ENCODE measurements at places on chromosomes 12 and 14.

DNA sequence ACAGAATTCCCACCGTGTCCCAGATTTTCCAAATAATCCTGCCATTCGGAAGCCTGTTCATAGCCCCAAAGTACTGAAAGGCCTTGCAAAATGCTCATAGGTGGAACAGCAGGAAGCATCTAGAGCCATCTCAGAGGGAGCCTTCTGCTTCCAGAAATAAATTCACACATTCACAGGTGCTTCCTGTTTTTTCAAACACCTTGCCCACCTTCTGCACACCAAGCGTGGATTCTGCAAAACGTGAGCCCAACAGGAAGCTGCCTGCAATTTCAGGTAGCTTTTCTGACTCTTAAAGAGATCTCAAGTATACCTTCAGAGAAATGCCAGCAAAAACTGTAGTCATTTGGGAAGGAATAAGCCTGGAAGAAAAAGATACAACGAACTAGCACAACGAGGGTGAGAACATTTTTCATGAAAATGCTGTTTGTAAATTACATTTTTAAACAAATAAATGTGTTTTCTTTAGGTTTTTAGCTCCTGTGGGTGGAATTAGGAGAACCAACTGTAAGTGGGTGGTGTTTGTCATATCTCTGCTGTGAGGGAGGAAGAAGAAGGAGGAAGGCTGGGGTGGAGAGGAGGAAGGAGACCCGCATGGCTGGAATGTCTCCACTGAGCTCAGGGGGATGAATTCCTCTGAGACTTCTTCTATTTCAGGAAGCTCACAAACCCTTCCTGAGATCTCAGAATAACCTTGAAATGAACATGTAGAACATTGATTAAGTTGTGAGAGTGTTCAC, at the start of gene IFNG-AS1:
TSS of gene IFNG-AS1 (plus strand) at position 264 of the 737 bp plus-strand sequence.
- DNase-seq: no peak

DNA sequence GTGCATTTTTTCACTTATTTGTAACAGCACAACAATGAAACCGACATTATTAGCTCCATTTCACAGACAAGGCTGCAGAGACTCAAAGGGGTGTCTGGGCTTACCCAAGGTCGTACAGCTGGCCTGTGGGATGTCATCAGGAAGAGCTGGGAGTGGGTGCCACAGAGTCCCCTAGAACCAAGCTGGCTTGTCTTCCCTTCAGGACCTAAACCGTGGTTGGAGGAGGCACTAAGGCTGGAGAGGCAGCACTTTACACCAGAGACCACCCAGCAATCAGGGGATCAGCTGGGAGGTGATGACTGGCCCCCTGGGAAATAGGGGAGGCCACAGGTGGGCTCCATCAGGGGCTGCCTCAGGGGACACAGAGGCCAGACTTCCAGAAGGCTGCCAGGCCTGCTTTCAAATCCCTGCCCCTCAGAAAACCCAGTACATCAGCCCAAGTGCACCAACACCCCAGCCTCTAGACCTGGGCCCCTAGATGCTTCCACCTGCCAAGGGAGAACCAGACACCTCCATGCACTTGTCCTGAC, 28.3 kb downstream of the DIO3 start:
- DNase-seq: no peak

GRCh38 chr12:5017638-5018348, 25.9 kb upstream of the KCNA5 start:
- DNase-seq: no peak

GRCh38 chr12:52741375-52742195, 35.6 kb downstream of the KRT76 start:
- peak; percentile 65 for DNase-seq

DNA sequence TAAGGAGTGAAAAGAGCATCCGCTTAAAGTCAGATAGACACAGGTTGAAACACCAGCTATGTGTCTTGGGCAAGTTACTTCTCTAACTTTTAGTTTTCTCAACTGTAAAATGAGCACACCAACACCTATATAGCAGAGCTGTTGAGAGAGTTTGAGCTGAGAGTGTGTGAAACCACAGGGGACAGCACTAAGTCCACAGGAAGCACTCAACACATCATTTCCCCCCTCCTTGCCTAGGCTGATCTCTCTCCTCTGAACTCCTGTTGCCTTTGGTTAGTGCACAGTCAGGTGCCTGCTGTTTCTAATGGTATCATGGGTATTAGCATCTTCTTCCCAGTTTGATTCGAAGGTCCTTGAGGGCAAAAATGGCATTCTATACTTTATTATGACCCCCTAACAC, 176.7 kb downstream of the DPF3 start:
- no peak for DNase-seq

DNA sequence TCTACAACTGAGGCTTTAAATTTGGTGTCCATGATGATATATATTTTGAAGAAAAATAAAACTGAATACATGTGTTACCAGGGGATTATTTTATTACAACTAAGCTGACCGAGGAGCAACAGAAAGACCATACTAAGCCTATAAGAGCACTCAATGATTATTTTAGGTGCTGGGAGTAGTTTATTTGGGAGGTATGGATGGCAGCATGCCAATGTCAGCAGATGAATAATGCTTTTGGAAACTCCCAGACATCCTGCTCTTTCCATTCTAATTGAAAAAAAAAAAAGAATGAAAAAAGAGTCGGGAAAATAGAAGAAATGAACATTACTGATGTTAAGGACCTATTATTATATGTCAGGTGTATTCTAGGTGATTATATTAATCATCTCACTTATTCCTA, 441.2 kb downstream of the BTG1 start:
- DNase-seq: no peak

DNA sequence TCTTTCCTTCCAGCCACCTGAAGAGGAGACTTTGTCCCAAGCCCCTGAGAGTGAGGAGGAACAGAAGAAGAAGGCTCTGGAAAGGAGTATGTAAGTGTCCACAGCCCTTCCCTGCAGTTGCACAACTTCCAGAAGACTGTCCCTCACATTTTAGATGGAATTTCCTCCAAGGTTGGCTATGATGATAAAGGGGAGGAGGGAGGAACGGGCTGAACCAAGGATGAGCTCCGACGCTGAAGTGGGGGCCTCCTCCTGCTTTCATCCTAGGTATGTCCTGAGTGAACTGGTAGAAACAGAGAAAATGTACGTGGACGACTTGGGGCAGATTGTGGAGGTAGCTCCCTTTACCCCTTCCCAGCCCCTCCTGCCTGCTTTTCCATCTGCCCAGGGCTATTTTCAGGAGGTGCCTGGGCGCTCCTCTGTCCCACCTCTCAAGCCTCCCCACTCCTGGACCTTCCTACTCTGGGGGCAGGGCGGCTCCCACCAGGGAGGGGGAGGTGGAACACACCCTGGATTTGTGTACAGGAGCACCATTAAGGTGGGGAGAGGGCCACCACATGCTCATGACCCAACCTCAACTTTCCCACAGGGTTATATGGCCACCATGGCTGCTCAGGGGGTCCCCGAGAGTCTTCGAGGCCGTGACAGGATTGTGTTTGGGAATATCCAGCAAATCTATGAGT, 2.3 kb downstream of the ARHGEF25 start:
- DNase-seq: no peak

- no peak for DNase-seq
Measured at GRCh38 chr12:117522559-117522958, 161.1 kb upstream of the NOS1 start.

GRCh38 chr12:78118036-78118435, 287.3 kb downstream of the NAV3 start:
- DNase-seq: no peak

DNA sequence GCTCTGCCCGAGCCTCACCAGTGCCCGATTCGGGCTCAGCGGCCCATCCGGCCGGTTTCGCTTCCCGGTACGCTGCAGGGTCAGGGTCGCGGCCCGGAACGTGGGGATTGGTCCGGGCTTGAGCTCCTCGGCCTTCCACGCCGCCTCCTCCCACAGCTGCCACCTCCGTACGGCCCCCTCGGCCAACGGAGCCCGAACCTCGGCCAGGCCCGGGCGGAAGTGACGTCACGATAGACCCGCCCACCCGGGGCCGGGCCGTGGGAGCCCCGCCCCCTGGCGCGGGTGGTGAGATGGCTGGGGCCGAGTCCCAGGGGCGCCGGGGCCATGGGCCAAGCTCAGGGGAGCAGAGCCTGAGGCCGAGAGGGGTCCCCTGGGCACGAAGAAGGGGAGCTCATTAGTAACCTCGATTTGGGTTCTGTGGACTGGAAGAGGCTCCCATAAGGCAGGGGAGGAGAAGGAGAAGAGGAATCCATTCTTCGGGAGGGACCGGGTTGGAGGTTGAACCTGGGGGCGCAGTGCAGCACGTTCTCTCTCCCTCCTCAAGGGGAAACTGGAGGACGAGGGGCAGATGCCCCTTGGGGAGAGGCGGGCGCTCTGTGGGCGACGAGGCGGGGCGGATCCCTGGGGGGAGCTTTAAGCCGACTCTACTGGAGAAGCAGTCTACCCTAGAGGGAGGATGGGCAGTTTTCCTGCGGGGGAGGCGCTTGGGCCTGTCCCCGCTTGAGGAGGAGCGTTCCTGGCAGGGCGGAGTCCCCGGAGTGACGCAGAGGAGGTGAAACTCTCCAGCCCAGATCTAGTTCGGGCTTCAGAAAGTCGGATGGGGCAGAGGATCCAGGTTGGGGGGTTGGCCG, at the start of gene MLF2:
TSS of gene MLF2 (minus strand) at position 221 of the 851 bp plus-strand sequence. CDS start 807 bp downstream, outside the sequence.
- DNase-seq: peak; percentile 98

GRCh38 chr12:49942512-49942893, 8.0 kb upstream of the AQP2 start:
- DNase-seq: no peak

- peak; percentile 87 for DNase-seq
Measured at GRCh38 chr12:6278439-6279255, 31.8 kb upstream of the PLEKHG6 start.

- no peak for DNase-seq
Measured at GRCh38 chr14:23172096-23172495, 11.4 kb downstream of the SLC7A8 start.

- DNase-seq: no peak
Measured at GRCh38 chr14:100261621-100262020, 22.7 kb downstream of the YY1 start.

DNA sequence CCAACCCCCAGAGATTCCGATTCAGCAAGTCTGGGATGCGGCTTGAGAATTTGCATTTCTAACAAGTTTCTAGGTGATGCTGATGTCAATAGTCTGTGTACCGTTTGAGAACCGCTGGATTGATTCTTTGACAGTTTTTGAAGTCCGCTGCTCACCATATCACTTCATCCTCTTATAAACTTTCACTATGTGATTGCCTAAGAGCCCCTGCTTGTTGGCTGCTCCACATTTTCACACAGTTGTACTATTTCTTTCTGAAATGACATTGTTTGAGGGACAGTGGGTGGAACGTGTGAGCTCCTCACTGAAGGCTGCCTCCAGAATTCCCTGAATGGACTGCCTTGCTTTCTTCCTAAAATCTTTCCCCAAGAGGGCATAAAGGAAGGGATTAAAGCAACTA, 7.7 kb downstream of the C3AR1 start:
- DNase-seq: no peak

- DNase-seq: no peak
Measured at GRCh38 chr14:49905989-49906388, 13.1 kb downstream of the ARF6 start.

DNA sequence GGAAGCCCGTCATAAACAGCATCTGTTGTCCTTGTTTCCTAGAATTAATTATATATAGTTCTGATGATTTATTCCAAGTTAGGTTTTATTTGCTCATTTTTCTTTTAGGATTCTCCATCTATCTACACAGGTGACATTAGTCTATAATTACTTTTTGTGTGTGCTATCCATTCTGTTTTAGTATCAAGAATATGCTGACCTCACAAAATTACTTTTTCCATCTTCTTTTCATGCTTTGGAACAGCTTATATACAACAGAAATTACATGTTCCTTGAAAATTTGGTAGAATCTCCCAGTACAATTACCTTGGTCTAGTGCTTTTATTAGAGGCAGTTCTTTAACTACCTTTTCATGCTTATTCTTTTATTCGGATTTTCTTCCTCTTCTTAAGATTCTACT, 54.3 kb upstream of the CATSPERB start:
- DNase-seq: no peak

DNA sequence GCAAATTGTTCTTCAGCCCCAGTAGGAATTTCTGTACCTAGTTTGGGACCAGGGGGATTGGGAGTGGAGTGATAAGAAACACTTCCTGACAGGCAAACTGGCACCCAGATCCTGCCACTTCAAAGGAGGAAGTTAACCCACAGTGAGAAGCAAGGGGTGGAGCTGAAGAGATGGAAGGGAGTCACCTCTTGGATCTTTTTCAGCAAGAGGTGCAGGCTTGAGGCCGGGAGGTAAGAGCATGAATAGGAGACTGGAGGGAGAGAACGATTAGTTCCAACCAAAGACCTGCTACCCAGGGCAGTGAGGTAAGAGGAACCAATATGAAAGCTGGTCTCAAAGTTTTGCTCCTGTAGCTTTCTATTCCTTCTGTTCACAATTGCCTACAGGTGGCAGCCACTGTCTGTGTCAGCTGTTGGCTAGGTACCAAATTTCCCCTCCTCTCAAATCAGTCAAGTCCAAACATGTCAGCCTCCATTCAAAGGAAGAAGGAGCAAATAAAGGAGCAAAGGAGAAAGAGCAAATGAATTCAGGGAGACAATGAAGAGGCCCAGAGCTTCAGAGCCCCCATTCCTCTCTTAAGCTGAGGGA, 14.9 kb upstream of the TAC3 start:
- DNase-seq: no peak

GRCh38 chr14:73740618-73741326, 26.6 kb upstream of the PNMA1 start:
- no peak for DNase-seq

DNA sequence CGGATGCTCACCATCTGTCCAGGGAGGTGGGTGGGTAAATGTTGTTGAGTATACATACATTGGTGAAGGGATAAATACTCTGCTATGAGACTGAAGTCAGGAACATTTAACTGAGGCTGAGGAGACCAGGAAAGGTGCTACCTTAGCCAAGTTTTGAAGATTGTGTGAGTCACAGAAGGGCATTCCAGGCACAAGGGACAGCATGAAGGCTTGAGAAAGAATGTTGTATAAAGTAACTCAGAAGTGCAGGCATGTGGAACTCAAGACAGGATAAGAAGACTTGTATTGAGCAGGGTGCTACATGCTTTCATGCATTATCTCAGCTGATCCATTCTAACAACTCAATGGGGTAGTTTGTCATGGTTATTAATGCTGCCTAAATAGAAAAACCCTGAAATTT, 112.7 kb downstream of the IPO8 start:
- DNase-seq: no peak

- DNase-seq: no peak
Measured at GRCh38 chr14:96309896-96310330, 53.2 kb downstream of the ATG2B start.

GRCh38 chr12:117724543-117724942, 244.2 kb downstream of the KSR2 start:
- DNase-seq: no peak

DNA sequence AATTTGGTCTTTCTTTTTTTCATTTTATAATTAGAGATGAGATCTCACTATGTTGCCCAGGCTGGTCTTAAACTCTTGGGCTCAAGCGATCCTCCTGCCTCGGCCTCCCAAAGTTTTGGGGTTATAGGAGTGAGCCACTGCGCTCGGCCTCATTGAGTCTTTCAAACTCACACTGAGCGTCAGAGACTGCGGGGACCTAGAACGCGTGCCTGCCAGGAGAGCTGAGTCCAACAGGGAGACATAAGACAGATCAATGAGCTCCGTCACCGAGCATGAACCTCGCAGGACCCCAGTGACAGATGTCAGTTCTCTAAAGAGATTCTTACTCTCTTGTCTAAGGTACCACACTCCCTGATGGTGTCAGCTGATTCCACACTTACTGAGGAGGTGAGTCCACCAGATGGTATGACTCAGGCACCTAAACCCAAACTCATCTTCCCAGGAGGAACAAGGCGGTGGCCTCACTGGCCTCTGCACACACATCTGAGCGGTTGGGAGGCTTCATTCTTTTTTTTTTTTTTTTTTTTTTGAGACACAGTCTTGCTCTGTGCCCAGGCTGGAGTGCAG, 58.9 kb downstream of the CCDC88C start:
- DNase-seq: no peak
